ENCODE measurements at places on chromosomes 1 and 21.

DNA sequence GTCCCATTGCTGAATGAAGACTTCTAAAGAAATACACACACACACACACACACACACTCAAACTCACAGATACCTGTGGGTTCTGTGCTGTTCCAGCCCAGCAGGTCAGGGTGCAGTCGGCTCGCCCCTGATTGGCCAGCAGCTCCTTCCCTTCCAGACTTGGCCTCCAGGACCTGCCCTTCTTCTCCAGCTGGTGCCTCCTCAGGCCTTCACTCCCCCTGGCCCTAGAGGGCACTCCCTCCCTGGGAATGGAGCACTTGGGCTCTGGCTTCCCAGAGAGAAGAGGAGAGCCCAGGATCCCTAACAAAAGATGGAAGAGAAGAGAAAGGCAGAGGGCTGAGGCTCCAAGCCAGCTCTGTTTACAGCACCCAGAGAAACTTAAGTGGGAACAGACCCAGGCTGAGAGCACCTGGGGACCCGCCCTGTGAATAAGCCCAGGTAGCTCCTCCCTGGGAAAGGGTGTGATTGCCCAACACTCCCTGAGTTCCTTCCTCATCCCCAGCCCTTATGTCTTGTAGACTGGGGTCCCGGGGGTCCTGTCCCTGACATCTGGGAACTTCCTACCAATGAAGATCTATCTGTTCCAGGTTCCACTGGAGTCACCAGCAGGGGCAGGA is at the start of gene PGLYRP3:
TSS of gene PGLYRP3 (minus strand) at position 383 of the 617 bp plus-strand sequence. CDS start 2,287 bp downstream, outside the sequence.
- no peak for DNase-seq

GRCh38 chr21:37627561-37627960 is 261.0 kb downstream of the DYRK1A start:
- no peak for DNase-seq

GRCh38 chr21:37593740-37594471 is 227.3 kb downstream of the DYRK1A start:
- DNase-seq: no peak

DNA sequence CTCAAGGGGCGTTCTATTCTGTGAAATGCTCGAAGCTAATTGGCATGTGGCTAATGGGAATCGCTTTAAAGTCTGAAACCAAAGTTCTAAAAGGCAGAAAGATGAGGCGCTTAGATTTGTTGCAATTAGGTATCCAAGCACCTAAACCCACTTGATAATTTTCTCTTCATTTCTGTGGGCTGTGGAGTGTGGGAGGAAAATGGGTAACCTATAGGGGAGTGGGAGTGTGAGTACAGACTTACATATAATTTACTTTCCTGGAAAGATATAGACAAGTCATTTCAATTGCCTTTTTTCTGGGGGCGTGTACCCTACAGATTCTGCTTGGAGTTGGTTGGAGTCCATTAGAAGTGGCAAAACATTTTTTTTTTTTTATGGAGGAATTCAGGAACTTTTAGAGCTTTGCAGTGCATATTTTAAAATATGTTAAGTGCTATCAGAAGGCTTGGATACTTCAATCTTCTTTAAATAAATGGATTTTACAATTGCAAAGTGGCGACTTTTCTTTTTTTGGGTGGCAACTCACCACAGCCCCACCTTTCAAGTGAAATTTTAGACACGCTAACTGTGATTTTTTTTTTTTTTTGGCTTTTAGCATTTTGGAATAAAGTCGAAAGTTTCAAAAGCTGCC is 254.5 kb downstream of the CAMTA1 start:
- DNase-seq: no peak

DNA sequence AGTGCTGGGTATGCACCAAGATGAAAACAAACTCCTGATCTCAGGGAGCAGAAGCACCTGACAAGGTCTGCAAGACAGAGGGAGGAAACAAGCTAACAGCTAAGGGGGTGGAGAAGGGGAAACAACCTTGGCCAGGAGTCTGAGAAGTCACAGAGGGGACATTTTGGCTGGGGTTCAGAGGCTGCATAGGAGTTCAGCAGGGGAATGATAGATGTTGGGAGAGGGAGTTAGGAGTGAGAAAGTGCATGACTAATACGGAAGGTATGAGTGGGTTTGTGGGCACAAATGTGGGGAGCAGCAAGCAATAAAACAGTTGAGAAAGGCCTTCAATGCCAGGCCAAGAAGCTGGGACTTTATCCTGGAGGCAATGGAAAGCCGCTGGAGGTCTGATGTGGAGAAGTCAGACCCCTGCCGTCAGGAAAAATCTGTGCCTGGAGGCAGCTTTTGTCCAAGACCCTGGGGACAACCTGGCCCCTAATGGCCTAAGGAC is 16.4 kb downstream of the EPHA2 start:
- DNase-seq: peak; percentile 82

DNA sequence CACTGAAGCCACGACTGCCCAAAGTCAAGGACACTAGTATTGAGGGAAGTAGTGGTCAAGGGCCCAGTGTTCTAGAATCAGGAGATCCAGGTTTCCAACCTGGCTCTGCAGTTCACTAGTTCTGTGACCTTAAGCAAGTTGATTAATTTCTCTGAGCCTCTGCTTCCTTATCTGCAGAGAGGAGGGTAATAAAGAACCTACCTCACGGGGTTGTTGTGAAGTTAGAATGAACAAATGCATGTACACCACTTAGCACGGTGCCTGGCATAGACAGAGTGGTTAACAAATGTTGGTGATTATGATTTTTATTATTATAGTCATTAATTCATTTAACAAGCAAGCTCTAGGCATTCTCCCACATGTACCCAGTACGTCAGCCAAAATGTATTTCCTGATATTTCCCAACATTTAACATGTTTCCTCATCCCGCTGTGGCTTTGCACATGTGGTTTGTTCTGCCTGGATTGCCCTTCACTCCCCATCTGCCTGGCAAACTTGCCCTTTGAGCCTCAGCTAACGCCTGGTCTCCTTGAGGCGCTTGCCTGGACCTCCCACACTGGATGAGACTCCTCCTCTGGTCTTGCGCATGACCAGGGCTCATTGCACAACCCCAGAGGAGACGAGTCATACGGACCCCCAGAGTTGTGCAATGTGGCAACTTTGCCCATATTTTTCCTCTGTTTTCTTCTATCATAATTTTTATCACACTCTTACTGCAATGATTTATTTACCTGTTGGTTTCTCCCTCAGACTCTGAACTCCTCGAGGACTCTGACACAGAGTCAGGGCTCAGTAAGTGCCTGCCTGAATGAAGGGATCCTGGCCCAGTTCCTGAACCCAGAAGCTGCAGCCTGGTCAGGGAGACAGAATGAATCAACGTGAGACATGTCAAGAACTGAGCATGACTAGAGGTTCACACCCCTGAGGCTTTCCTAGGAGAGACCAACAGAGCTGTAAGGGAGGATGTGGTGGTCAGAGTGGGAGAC is 20.7 kb upstream of the MFSD2A start:
- peak; percentile 94 for DNase-seq

DNA sequence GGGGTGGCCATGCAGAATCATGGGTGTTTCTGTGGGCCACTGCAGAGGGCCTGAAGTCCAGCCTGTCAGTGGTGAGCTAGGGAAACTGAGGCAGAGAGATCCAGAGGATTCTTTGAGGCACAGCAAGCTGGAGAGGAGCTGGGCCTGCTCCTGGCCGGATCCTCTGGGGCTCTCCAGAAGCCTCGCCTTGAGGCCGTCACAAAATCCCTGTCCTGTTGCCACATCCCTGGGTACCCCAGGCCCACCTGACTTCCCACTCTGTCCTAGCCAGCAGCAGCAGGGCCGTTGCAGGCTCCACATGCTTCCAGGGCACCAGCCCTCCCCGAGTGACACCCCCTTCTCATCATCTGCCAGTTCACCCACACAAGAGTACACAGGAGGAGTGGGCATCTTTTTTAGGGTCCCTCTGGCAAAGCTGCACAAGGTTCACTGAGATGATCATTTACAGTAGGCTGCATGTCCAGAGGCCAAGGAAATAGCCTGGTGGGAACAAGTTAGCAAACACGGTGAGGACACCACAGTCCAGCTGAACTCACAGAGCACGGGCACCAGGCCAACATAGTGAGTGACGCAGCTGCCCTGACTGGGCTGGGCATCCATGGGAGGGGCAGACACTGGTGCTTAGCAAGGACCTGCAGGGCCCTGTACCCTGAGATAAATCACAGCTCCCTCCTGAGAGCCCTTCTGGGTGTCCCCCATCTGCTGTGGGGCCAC is 25.1 kb upstream of the TSPEAR start:
- DNase-seq: no peak

DNA sequence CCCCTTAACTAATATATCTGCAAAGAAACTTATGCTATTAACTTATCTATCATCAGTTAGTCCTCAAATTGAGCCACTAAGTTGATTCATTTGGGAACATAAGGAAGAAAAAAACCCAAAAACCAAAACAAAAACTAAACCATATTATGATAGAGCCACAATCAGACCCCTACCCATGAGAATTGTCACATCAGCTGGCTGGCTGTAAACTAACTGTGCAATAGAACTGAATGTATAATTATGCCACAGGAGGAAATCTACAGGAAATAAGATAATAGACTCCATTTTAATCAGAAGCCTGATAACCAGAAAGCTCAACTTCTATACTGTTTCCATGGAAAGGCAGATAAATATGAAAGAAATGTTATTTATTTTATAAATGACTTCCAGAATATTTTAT is 110.0 kb downstream of the RGL1 start:
- DNase-seq: no peak

GRCh38 chr1:22018583-22019559 is 17.4 kb downstream of the CELA3A start:
- DNase-seq: peak; percentile 90

GRCh38 chr1:236685205-236685916 is 938 bp upstream of the ACTN2 start:
- DNase-seq: no peak

DNA sequence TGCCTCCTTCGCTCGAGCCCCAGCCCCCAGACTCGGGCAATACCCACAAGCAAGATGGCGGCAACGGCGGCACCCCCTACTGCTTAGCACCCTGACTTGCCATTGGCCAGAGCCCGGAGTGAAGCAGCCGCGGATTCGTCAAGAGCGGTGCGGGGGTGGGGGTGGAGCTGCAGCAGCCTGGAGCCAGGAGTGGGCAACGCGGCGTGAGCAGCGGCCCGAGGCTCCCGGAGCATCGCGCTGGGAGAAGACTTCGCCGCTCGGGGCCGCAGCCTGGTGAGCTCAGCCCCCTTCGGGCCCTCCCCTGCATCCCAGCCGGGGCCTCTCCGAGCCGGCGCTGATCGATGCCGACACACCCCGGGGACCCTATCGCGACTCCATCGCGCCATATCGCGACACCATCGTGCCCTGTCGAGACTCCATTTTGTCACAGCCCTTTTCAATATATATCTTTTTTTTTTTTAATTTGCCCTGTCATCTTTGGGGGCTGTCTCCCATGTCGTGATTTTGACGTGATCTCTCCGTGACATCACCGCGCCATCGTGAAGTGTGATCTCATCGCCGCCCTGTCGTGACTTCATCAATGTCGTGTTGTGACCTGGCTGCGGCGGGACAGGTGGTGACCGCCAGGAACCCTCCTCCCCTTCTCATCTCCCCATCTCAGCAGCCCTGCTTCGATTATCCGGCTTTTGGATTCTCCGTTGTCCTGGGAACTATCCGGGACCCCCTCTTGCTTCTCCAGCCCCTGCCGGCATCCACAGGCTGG is at the start of gene NCDN:
TSS of gene NCDN (plus strand) at position 189 of the 763 bp plus-strand sequence. CDS start at position 581, 392 bp downstream.
- peak; percentile 96 for DNase-seq

DNA sequence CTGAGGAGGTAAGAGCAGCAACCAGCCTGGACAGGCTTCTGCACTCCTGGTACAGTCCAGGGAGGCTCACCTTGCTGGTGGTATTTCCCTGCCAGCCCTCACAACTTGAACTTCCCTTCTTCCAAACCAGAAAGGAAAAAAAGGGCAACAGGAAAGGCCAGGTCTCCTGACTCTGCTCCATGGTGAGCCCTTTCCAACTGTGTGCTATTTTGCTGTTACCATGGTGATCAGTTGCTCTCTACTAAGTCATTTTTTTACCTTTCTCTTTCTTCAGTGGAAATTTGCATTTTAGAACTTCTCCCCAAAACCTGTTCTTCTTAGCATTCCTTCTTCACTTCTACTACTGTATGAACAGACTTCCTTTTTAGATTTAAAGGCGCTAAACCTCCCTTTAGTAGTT is 164.3 kb downstream of the GRIK1 start:
- DNase-seq: no peak

GRCh38 chr1:12125422-12126355 is 41.1 kb upstream of the TNFRSF1B start:
- no peak for DNase-seq

DNA sequence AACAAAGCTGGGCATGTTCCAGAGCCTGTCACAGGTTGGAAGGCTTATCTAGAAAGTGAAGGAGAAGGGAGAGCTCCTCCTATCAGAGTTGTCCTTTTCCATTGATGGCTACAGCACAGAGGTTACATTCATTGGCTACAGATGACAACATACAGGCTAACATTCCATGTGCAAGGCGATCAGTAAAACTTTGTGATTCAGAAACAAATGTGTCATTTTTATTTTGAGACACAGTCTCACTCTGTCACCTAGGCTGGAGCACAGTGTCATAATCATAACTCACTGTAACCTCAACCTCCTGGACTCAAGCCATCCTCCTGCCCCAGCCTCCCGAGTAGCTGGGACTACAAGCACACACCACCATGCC is 32.6 kb downstream of the TRIM67 start:
- peak; percentile 38 for DNase-seq

DNA sequence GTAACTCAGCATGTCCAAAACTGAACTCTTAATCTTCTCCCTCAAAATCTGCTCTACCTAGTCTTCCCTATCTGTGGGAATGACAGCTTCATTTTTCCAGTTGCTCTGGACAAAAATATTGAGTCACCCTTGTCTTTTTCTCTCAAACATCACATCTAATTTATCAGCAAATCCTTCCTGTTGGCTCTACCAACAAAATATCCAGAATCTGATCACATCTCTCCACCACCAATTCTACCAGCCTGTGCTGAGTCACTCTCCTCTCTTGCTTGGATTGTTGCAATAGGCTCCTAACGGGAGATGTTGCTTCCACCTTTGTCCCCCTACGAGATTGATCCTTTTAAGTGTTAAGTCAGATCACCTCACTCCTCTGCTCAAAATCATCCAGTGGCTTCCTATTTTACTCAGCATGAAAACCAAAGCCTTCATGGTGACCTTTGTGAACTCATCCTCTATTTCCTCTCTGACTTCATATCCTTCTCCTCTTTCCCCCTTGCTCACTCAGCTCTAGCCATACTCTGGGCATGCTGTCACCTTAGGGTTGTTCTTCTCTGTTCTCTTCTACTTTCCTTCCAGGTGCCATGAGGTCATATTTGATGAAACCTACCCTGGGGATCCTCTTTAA is 21.5 kb upstream of the SMYD2 start:
- DNase-seq: peak; percentile 34

GRCh38 chr1:91556556-91556955 is 55.9 kb downstream of the CDC7 start:
- no peak for DNase-seq

GRCh38 chr1:201481004-201481380 is 12.0 kb upstream of the PHLDA3 start:
- no peak for DNase-seq

DNA sequence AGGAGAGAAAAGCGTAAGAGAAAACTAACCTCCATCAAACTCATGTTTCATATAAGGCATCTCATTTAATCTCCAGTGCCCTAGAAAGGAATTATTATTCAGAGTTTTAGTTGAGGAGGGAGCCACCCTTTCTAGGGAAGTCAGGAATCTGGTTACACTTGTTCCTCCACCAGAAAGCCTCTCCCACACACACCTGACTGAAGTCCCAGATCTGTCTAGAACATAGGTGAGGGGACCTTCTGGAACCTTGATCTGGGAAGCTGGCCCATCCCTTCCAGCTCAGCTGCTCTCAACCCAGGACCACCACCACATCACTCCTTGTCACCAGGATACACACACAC is 1.9 kb upstream of the DENND2D start:
- no peak for DNase-seq

GRCh38 chr1:98688110-98688739 is 26.7 kb downstream of the SNX7 start:
- DNase-seq: no peak

All from kidney glomerular epithelial cell (primary cell).